AG10803 (cell line): ENCODE measurements at places on chromosomes 11 and 22.

DNA sequence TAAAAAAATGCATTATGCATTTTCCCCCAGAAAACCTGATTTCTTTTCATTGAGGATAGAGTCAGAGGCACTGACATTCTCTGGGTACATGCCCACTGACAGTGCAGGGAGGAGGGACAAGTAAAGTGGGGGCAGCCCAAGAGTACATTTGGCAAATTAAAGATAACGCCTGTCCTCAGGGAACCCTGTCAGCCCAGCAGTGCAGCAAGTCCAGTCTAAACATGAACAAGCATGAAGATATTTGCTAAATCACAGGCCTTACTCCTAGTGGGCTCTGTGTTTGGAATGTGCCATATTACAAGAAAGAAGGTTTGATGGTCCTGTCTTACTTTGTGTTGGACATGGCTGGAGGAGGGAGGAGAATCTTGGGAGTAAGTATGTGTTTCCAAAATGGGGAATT lies 37.9 kb downstream of the AMOTL1 start:
- no peak for DNase-seq

DNA sequence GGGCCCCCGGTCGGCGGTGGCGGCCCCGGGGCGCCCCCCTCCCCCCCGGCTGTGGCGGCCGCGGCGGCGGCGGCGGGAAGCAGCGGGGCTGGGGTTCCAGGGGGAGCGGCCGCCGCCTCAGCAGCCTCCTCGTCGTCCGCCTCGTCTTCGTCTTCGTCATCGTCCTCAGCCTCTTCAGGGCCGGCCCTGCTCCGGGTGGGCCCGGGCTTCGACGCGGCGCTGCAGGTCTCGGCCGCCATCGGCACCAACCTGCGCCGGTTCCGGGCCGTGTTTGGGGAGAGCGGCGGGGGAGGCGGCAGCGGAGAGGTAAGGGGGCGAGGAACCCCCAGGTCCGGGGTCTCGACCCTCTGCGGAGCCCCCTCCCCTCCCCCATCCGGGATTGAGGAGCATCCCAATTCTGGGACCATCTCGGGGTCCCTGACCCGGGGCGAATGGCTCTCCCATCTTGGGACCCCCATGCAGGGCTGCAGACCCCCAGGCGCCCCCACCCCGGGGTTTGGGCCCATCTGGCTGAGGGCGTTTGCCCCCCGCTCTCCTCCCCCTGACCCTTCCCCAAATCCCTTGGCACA lies 431 bp downstream of the KMT2A start:
- DNase-seq: no peak

- no peak for DNase-seq
These were observed 10.9 kb downstream of the PDGFB start for GRCh38 chr22:39233710-39234471.

DNA sequence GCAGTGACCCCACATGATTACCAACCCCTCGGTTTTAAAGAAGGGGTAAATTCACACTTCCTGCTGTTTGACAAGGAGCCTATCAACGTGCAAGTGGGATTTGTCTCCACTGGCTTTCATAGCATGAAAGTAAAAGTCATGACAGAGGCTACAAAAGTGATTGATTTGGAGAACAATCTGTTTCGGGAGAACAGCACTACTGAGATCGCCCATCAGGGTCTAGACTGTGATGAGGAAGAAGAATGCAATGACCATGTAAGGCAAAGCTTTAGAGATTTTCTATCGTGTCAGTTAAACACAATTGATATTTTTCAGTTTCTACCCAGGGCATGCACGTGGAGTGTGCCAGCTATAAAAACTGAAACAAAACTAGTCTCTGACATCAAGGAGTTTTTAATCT lies 41.7 kb downstream of the HORMAD2 start:
- no peak for DNase-seq

DNA sequence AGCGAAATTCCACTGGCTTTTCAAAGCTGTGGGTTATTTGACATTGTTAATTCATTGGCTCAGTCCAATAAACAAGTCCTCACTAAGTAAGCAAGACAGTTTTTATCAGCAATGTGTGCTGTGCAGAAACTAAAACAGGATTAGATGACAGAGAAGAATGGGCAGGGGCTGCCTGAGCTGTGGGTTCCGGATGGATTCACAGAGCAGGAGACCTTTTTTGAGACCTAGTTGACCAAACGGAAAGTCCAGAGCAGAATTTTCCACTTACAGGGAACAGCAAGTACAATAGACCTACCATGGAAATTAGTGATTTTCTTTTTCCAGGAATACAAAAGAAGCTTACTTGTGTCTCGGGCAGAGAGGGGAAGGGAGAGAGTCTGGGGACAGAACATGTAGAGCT lies 5.2 kb upstream of the KDM4F start:
- no peak for DNase-seq
